ENCODE measurements at places on chromosomes 13 and 19. TPM values are rescaled to one million over a fixed set of nuclear protein-coding genes. Genes with fewer than 3 reads are reported as not detected.

DNA sequence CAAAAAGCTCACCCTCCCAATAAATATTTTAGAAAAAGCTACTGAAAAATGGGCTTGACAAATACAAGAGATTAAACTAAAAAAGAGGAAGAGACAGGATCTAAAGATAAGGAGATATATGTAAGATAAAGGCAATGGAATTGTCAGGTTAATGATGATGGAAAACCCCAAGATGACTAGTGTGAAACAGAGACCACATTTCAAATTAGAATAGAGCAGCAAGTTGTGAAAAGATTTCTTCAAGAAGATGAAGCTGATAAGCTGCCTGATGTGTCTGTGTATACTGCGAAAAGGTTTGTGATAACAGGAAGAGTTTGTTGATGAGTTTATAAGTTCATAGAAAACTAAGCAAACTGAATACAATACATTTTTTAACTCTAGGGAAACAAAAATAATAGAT, 840.1 kb upstream of the SLITRK5 start:
- no peak for DNase-seq

- no peak for DNase-seq
Measured at GRCh38 chr13:43428545-43429296, 358.1 kb downstream of the ENOX1 start.

- DNase-seq = no peak
Measured at GRCh38 chr19:46393456-46394401, 19.6 kb downstream of the CCDC8 start.

- no peak for DNase-seq
Measured at GRCh38 chr13:98697791-98698190, 54.7 kb downstream of the SLC15A1 start.

GRCh38 chr19:55486043-55486970, 1.3 kb downstream of the NAT14 start:
- DNase-seq = peak; percentile 56

GRCh38 chr19:55365964-55366363, 2.9 kb upstream of the GARIN5B start:
- DNase-seq = no peak

DNA sequence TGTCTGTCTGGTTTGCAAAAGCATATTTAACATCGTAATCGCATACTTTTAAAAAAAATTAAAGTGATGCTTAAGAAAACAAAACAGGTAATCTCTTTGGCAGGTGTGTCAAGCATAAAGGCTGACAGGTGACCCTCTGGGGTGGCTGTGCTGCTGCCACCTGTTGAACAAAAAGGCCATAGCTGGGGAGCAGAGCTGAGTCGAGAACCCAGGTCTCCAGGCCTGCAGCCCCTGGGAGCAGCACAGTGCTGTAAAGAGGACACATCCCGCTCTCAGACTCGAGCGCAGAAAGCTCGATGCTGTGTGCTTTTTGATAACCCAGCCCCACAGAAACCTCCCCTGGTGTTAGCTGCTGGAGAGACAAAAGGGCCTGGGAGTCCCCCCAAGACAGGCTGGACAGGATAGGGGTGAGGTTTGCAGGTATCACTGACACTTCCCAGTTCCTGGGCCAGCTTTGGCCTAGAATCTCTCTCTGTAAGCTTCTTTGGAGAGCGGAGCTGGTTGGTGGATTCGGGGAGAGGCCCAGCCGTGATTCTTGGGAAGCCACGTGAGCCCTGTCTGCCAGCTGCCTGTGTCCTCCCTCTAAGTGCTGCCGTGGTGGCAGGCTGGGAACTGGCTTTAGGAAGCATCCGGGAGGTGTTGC, 66.9 kb downstream of the C13orf42 start:
- DNase-seq = no peak

FFAR2 gene
- 0.33 TPM for polyA plus RNA-seq

- DNase-seq = no peak
Measured at GRCh38 chr19:49331616-49332055, 3.6 kb upstream of the CD37 start.

GRCh38 chr13:42740753-42741152, 40.6 kb upstream of the FAM216B start:
- peak; percentile 41 for DNase-seq

GRCh38 chr13:31870511-31870910, 131.2 kb downstream of the RXFP2 start:
- no peak for DNase-seq

GRCh38 chr19:11247391-11247790, 8.0 kb downstream of the ANGPTL8 start:
- peak; percentile 74 for DNase-seq

GRCh38 chr19:44954278-44954648, 917 bp upstream of the CLPTM1 start:
- DNase-seq = no peak

GRCh38 chr13:44484562-44485138, 91.5 kb downstream of the TSC22D1 start:
- no peak for DNase-seq

DNA sequence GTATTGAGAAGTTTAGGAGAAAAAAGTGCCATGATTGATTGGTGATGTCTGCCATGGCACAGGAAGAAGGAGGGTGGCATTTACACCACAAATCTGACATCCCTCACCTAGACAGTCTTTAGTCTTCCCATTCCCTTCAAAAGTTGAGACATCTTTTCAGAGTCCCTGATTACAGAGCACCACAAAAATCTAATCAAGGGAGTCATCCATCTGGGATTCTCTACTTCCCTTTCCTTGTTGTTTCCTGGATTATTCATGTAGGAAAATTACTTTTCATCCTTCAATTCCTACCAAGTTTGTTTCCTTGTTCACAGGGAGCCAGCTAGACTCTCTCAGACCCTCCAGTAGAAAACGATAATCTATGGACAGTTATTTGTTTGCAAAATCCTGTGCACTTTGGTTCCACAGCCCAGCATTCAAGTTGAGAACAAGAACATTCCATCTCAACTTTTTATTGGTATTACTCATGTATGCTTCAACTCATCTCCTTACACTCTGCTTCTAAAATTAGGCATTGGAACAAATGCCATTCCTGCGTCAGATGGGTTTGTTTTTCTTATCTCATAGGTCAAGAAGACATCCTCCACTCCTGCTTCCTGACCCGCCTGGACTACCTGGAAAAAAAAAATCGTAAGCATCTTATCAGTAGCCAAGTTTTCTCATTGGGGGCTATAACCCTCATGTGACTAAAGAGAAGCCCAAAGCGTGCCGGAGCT, 259.9 kb downstream of the FOXO1 start:
- DNase-seq = no peak

- no peak for DNase-seq
Measured at GRCh38 chr19:27993619-27994570, 1219.1 kb downstream of the UQCRFS1 start.

KLF12 gene
- polyA plus RNA-seq = 0.77 TPM

DNA sequence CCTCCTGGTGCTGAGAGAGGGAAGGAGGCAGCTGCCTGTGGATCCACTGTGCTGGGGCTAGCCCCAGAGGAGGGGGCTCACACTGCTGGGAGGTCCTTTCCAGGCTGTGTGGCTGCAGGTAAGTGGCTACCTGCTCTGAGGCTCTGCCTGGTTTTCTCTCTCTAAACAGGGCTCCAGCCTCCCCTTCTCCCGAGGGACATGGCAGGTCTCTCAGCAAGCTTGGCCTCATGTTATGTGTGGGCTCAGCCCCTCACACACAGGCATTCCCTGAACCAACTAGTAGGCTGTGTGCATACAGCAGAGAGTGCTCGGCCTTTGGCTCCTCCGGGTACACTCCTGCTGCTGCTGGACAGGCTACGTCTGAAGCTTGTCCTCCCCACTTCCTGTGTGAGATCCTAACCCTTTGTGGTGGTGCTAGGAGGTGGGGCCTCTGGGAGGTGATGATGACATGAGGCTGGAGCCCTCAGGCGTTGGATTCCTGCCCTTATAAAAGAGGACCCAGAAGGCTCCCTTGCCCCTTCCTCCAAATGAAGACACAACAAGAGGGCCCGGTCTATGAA, 4.2 kb downstream of the ZNF835 start:
- DNase-seq = no peak

DNA sequence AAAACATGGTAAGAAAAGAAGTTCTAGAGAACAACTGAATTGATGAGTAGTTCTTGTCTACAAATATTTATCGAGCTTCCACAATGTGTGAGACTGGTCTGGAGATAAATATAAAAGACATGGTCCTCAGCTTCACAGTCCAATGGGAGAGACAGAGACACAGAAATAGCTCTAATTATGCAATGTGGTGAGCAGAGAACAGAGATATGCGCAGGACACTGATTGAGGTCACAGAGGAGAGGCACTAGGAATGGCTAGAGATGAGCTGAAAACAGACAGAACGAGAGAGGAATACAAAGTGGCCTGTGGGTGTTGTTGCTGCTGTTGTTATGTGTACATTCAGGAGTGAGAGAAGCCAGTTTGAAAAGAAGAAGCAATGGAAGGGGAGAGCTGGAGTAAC, 53.2 kb downstream of the GPALPP1 start:
- DNase-seq = no peak

Measured in adrenal gland (tissue), 19 donors.